ENCODE measurements at places on chromosomes 5 and 9.

- DNase-seq, result no peak
These were observed 30.8 kb downstream of the LCP2 start for GRCh38 chr5:170266570-170267381.

DNA sequence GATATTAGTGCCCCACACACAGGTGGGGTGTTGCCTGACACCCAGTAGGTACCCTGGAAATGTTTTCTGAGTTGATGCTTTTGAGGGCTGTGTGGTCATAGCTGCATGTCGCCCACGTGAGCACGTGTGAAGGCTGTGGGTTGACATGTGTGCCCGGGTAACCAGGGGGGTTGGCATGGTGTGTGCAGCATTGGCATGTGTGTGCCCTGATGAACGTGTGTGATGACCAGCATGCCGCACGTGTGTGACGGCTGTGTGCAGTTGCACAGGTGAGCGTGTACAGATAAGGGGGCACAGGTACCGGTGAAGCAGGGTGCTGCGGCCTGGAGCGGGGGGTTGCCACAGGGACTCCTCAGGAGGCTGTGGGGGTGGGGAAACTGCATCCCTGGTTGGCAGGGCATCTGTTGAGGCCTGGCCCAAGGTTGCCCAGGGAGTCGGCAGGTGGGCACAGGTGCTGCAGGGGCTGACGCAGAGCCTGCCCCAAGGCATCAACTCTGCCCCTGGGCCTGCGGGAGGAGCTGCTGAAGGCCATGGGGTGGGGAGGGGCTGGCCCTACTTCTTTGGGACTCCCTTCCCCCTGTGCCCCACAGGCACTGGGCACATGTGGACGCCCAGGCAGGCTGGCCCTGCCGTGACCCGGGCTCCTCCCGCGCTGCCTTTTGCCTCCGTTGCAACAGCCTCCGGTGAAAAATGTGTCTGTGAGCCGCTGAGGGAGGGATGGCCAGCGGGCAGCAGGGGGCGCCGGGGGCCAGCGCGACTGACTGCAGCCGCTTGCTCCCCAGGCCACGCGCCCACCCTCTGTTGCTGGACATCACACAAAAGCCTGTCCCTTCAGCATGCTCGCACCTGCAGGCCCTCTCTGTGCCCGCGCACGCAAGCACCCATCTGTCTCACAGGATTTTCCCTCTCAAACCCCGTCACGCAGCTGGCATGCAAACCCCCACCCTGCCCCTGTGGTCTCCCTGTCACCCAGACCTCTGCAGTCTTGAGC, 2.2 kb downstream of the UNC5A start:
- DNase-seq, result no peak

DNA sequence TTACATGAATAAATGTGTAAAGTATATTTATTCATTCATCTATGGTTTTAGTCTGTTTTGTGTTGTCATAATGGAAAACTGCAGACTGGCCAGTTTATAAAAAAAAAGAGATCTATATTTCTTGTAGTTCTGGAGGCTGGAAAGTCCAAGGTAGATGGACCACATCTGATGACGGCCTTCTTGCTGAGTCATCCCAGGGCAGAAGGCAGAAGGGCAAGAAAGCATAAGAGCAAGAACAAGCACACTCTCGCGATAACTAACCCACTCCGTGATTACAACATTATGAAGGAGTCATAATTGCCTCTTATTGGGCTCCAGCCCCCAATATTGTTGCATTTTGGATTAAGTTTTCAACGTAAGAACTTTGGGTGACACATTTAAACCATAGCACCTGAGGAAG, 180.4 kb upstream of the DAB2 start:
- DNase-seq, result no peak

DNA sequence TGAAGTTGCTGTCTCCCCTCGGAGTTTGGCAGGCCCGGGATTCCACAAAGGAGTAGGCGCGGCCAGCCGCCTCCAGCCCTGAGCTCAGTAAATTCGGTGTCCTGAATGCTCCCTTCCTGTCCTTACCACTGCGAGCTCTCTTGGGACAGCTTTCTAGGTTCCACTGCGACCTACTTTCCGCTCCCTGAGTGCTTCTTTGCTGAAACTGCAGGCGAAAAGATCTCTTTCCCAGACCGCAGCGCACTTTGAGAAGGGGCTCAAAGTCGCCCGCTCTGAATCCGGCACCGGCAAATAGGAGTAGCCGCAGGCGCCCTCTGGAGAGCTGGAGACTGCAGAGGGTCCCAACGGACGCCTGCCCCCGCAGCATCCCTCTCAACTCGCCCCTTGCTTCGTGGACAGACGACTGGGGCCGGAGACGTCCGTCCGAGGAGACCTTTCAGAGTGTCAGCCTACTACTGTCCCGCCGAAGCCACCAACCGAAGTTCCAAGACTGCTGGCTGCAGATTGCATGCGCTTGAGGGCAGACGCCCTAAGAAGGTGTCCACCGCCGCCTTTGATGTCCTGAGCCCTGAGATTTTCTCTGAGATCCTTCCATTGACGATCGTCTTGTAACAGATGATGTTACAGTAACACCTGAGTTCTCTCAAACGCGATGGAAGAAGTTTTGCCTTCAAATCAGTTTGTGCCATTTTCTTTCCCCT, 96.0 kb downstream of the ANXA2R start:
- DNase-seq, result no peak
